Hematopoietic multipotent progenitor cell treated with erythropoietin and hydrocortisone succinate and interleukin-3 and kit ligand, for 6 days (in vitro differentiated cells): ENCODE measurements at places on chromosomes 13 and 19.

- no peak for DNase-seq
Measured at GRCh38 chr19:50565984-50566903, 2.0 kb downstream of the LRRC4B start.

GRCh38 chr13:21328201-21328600 lies 130.9 kb downstream of the ZDHHC20 start:
- DNase-seq = no peak

GRCh38 chr13:93004919-93005318 lies 221.7 kb upstream of the GPC6 start:
- no peak for DNase-seq

DNA sequence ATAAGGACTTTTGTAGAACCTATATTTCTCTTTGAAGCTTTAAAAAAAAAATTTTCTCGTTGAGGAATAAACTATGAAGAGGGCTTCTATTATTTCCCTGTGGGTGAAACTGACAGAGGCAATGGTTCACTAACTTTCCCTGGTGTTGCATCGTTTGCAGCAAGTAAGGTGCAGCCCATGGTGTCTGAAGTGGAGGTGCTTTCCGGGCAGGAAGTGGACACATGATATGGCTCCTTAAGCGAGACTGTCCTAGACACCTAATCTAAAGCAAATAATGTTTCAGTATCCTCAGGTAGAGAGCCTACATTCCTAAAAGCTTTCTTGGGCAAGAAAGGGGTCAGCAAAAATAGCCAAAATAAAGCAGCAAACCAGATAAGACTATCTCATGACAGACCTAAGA lies 437.6 kb upstream of the ARGLU1 start:
- no peak for DNase-seq

GRCh38 chr13:56906909-56907308 lies 233.8 kb upstream of the PRR20A start:
- no peak for DNase-seq

GRCh38 chr19:5870986-5871394 lies 650 bp upstream of the FUT5 start:
- DNase-seq = no peak

- DNase-seq = no peak
Measured at GRCh38 chr13:100533588-100534041, 55.0 kb downstream of the GGACT start.

DNA sequence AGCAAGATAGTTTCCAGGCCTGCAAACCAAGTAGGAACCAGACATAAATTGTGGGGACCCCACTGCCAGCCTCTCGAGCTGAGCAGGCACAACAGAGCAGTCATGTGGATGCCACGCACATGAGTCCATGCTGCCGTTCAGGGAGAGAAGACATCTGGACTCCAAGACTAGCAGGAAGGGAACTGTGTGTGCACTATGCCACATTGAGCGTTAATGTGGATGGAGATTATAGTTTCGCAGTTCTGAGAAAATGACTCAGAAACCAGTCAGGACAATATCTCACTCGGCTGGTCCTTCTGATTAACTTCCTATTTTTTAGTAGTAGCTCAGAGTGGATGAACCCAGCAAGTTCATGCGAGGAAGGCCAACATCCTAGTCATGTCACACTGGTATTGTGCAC lies 124.9 kb downstream of the CRYL1 start:
- peak; percentile 70 for DNase-seq

- no peak for DNase-seq
Measured at GRCh38 chr13:100513987-100514670, 74.5 kb downstream of the GGACT start.

- DNase-seq = no peak
Measured at GRCh38 chr13:77853703-77854102, 64.9 kb downstream of the EDNRB start.

- DNase-seq = no peak
Measured at GRCh38 chr13:99034333-99035085, 56.6 kb upstream of the DOCK9 start.

- peak; percentile 42 for DNase-seq
Measured at GRCh38 chr19:32651729-32652140, 23.2 kb downstream of the ANKRD27 start.
